ENCODE measurements at places on chromosomes 2 and 18.

DNA sequence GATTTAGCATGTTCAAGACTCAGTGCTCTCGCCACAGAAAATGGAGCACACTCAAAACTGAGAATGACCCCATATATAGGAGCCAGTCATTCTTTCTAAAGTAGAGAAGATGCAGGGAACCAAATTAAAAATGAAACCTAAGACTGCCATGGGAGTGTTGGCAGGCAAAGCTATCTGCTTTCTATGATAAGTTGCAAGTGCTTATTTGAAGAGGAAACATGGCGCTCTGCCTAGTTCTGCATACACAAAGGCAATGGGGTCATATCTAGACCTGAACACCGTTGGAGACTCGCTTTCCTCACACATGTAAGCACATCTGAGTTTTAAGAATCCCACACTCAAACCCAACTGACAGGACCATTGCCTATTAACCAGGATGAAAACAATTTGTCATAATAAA, 292.5 kb downstream of the ALK start:
- DNase-seq, result no peak

- no peak for DNase-seq
Observed at GRCh38 chr2:40511661-40512213, 59.8 kb upstream of the SLC8A1 start.

DNA sequence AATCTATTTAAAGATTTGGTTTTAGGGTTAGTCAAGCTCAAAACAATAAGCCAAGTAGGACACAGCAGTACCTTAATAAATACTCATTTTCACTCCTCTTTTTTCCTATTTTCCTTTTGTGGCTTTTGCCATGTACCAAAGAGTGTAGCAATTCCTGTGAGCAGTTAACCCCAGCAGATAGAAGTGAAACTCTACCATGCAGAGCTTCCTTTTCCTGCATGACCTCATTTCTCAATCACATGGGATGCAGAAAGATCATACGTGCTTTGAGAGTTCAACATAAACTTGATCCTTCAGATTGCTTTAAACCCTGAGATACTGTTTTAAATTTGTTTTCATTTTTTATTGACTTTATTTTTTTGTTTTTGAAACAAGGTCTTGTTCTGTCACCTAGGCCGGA, 99.1 kb upstream of the ARHGAP15 start:
- DNase-seq, result no peak

- no peak for DNase-seq
Observed at GRCh38 chr2:241788572-241788971, 11.9 kb downstream of the GAL3ST2 start.

DNA sequence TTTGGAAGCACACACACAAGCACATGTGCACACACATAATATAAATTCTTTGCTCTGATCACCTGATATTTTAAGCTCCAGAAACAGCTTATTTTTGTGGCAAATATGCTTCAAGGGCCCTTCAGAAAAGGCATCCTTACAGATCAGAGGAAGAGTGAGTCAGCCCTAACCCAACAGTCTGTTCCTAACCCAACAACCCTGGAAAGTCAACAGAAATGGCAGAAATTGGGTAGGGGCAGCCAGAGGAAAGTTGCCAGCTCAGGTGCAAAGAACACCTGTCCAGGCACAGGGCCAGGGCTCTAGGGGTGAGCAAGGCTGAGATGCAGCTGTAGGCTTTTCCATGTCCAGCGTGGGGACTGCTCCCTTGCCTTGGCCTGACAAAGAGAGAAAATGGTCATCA, 6.4 kb upstream of the NCKAP5 start:
- no peak for DNase-seq

DNA sequence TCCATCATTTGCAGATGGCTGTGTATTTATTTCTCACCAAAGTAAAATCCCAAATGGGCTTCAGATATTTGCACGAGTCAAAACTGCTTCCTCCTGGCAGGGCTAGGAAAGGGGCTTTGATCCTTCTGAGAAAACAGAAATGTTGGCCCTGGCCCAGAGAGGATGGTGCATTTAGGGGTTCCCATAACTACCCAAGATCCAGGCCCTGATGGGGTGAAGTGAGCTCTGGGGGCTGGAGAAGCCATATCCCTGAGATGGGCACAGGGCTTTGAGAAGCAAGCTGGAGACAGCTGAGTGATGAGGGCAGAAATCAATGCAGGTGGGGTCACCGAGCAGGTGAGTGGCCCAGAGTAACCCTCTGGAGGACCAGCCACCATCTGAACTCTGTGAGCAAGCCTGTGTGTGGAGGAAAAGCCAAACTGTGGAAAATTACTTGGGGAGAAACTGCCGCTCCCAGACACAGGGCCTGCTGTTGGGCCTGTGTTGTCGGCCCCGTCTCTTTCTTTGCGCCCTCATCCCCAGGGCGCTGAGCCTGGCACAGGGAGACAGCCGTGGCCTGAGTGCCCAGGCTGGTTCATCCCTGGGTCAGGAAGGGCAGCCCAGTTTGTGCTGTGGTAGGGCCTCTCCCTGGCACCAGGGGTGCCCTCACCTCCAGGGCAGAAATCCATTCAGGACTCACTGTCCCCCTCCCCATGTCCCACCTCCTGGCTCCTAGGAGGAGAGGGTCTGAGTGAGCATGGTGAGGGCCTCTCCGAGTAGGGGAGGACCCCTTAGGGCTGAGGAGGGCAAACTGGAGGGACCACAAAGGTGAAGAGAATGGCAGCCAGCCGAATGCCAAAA, 167.8 kb upstream of the HAAO start:
- DNase-seq, result no peak

- peak; percentile 20 for DNase-seq
Observed at GRCh38 chr2:25700221-25700660, 26.9 kb upstream of the DTNB start.

DNA sequence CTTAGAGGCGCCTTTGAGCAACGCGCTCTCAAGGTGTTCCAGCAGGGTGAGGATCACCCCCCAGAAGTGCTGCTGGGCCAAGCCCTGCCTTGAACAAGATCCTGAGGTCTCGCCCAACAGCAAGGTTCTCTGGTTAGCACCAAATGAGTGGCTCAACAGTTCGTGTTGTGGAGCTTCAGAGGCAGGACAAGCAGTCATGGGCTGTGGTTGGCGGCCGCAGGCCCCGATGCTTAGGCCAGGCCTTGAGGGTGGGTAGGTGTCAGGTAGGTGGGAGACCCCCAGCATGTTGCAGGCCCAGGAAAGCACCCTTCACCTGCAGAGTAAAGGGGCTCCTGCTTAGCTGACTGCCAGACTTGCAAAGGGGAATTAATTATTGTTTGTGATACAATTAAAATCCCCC, 70.2 kb upstream of the FOSL2 start:
- DNase-seq, result no peak

DNA sequence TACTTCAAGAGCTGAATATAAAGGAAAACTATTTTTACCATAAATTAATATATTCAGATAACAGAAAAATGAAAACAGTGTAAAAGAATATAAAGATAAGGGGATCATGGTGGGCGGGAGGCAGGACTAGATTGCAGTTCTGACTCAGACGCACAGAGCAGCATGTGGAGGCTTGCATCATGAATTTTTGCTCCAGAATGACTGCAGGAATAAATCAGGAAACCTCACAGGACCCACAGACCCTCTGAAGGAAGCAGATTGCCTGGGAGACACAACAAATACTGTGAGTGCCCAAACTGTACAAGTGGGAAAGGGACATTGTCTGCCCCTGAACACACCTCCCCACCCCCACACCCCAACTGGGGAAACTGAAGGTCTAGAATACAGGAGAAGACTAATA, 19.2 kb upstream of the SIGLEC15 start:
- no peak for DNase-seq

DNA sequence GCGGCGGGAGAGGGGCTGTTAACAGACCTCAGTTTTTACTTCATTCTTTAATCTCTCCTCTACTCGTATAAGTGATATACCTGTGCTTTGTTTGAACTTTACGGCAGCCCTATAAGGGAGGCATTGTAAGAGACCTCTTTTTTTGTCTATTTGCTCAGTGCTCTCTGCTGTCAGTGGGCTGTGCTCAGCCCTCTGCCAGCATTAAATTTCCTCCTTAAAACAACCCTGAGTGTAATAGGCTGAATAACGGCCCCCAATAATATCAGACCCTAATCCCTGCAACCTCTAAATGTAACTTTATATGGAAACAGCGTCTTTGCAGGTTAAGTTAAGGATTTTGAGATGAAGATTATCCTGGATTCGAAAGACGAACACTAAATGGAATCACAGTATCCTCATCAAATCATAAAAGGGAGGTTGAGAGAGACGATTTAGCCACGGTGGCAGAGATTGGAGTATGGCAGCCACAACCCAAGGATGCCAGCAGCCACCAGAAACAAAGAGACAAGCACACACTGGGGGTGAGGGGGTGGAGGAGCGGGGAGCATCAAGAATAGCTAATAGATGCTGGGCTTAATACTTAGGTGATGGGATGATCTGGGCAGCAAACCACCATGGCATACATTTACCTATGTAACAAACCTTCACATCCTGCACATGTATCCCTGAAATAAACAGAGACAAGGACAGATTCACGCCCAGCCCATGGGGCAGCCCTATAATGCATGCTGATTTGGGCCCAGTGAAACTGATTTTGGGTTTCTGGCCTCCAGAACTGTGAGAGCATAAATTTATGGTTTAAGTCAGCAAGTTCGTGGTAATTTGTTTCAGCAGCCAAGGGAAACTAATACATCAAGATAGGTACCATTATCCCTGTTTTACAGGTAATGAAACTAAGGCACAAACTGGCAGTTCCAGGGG, 894 bp upstream of the FARSB start:
- DNase-seq, result no peak

DNA sequence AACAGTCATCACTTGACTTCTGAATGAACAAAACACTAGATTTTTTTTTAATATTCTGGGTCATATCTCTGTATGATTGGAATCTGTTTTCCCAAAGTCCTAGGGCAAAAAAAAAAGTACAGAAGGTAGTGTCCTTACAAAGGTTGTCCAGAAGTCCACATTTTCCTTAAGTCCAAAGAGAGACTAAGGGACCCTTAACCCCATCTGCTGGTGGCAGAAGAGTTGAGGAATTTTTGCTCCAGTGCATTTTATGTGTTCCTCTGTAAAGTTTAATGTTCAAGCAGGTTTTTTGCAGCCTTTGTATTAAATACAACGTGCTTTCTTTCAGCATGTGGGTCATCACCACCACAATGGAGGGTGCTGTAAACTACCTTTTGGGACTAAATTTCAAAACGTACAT, 215.9 kb downstream of the SP3 start:
- no peak for DNase-seq

GRCh38 chr18:72672364-72673184, 128.4 kb upstream of the CBLN2 start:
- no peak for DNase-seq

GRCh38 chr2:156279446-156280150, 52.9 kb downstream of the NR4A2 start:
- DNase-seq, result no peak
